ENCODE measurements at places on chromosomes 6 and 20.

DNA sequence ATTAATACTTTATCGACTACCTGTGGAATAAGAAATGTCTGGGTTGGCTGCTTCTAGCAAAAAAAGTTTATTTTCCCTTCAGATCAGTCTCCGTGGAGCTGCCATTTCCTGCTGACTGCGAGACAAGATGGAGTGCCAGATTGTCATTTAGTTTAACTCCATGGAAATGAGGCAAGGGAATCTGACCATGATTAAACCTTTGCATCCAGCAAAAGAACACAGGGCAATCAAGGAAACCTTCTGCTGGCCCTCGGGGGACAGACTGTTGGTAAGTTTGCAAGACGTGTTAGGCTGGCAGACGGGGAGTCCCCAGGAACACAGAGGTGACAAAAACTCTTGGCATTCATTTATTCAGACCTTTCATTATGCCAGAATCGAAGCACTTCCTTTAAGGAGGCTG lies 52.2 kb upstream of the SPACA1 start:
- DNase-seq, result no peak

DNA sequence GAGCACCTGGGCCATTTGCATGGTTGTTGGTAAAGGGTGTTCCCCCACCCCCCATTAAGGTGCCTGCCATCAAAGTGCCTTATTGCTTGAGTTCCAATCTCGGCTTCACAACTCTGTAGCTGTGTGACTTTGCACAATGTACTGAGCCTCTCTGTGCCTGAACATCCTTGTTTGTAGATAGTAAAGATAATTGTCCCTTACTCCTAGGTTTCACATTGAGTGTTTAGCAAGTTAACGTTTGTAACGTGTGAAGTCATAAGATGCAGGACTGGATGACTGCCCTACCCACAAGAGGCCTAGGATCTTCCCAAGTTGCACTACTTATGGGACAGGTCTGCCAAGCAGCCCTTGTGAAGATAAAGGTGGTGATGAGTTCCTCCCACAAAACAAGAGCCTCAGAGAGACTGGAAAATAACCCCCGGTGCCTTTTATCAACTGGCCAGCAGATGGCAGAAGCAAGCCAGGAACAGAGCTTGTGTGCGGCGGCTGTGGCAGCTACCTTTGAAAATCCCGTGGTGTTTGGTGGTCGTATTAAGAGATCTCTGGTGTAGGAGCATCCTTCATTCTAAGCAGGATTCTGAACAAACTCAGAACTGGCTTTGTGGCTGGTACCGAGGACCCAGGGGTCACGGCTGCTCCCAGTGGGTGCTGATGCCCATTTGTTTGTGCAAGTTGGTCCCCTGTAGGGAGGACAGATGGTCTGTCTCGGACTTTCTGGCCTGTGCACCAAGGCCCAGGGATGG lies 99.1 kb downstream of the CDH26 start:
- DNase-seq, result peak; percentile 73

- DNase-seq, result no peak
Observed at GRCh38 chr20:45853484-45853883, 3.7 kb downstream of the ACOT8 start.

GRCh38 chr6:149852180-149852579 lies 12.0 kb downstream of the LRP11 start:
- peak; percentile 74 for DNase-seq

- no peak for DNase-seq
Observed at GRCh38 chr6:157978021-157978783, 3.5 kb upstream of the SYNJ2 start.

Measured in choroid plexus epithelial cell (primary cell).